Omental fat pad (tissue), 4 donors: ENCODE measurements at places on chromosomes 7 and 10.

GRCh38 chr10:119398996-119399395, 143.5 kb downstream of the RGS10 start:
- no peak for DNase-seq

DNA sequence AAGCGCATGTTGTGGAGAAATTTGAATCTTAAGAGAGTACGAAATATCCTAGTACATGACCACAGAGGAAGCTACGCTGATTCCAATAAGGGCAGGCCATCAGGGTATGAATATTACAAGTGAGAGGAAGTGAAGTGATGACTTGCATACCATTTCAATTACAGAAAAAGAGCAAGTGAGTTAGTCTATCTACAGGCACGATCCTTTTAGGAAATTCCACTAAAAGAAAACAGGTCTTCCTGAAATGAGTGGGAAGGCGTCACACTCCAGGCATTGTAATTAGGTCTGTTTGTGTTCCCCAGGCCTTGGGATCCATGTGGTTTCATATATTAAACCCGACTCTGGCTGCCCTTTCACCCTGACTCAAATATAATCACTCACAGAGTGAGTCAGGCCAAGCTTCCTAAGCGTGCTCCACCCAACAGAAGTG, 152.5 kb downstream of the SEMA3A start:
- DNase-seq = no peak

DNA sequence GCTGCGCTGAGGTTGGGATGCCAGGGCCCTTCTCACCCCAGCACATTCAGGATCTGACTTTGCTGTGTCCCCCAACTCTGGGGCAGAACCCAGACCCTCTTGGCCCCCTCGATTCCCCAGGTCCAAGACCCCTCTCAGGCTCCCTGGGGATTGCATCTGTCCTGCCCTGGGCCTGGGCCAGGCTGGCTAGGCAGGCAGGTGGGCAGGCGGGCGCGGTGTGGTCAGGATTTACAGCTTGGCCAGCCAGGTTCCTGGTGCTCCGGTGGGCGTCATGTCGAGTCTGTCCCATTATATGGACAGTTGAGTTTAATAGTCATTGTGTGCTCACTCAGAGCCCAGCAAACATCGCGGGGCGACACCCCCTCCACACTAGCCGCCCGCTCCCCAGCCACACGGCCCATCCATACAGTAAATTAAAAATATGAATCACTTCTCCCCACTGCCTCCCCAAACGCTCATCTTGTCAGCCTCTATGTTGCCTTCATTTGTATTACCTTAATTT, 23.5 kb downstream of the POLL start:
- DNase-seq = peak; percentile 14

DNA sequence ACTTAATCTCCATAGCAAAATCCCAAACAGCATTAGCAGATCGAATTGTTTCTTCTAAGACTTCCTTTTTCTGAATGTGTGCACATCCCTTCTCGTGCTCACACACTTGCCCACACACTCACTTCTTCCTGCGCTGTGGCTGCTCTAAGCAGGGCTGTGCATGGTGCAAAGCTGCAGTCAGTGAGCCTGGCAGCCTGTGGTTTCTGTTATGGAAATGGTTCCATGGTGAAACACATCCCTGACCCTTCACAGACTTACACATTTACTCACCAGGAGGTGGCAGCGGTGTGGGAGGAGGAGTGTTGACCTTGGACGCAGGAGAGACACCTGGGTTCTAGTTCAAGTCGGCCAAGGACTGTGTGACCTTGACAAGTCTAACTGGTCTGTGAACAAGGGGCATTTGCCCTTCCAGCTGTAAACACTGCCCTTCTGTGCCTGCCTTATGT, 24.9 kb downstream of the MTURN start:
- DNase-seq = no peak
